Effector memory CD4-positive, alpha-beta T cell (primary cell): ENCODE measurements at places on chromosomes 1 and 21.

DNA sequence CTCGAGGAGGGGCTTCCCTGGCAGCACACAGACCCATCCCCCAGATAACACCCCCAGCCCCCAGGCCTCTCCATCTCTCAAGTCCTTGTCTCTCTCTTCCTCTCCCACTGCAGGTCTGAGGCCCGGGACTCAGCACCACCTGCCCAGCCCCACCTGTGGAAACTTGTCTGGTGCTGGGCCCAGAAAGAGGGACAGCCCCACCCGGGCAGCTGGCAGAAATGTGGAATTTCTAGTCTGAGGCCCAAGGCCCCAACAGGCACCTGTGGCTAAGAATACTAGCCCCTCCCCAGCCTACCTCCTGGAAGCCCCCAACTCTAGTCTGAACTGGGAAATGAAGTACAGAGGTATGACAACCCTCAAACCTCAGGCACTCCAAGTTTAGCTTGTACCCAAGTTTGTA lies 15.4 kb downstream of the TTC39A start:
- no peak for DNase-seq

- no peak for DNase-seq
Observed at GRCh38 chr1:20405051-20405754, 80.8 kb downstream of the CAMK2N1 start.

GRCh38 chr1:160855181-160855981 lies 7.3 kb downstream of the CD244 start:
- DNase-seq = no peak

DNA sequence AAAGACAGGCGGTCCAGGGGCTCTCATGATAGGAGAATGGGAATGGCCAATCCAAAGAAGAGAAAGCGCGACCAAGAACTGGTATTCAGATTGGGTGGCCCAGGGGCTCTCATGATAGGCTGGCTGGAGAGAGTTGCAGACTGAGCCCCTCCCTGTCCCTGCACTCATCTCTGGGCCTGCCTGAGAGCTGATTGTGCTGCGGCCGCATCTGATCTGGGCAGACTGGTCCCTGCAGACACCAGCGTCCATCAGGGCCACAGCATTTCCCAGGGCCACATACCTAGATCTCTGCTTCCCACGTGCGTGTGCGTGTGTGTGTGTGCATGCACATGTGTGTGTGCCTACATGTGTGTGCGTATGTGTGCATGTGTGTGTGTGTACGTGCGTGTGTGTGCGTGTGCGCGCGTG lies 30.4 kb upstream of the MAN1C1 start:
- no peak for DNase-seq

DNA sequence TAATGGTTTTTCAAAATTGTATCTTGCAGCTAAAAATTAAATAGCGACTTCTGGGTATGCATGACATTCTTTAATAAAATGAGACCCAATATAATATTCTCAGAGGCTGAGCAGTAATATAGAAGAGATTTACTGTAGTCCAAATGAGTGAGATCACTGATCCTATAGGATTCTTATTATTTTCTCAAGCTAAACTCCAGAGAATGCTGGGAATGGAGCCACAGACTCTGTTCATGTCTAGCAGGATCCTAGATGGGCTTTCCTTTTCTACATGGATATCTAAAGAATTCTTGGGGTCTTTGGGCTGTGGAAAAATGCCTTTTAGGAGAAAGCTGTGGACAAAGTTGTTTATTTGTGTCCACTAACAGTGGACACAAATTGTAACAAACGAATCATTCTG lies 150.7 kb upstream of the ZNF644 start:
- DNase-seq = no peak

DNA sequence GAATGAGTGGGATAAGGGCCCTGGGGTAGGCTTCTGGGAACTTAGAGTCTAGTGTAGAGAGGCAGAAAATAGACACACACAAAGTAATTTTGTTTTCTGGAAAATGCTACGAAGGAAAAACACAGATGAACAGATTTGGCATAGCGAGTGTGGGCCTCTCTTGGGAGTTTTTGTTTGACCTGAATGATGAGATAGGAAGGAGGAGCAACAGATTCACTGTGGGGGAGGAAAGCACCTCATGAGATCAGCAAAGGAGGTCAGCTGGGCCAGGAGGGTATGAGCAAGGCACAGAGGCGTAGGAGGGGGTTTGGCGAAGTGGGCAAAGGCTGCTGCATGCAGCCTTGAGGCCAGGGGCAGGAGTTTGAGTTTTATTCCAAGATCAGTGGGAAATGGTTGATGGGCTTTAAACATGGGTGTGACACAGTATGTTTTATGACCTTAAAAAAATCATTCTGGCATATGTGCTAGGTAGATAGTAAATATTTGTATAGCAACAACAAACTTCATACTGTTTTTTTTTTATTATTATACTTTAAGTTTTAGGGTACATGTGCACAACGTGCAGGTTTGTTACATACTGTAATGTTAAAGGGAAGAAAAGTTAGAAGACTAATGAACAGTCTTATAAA lies 57.9 kb downstream of the FGGY start:
- DNase-seq = no peak

GRCh38 chr1:869499-870244 lies 54.1 kb upstream of the SAMD11 start:
- peak; percentile 73 for DNase-seq

GRCh38 chr1:39635205-39635870 lies 4.1 kb downstream of the HEYL start:
- no peak for DNase-seq

DNA sequence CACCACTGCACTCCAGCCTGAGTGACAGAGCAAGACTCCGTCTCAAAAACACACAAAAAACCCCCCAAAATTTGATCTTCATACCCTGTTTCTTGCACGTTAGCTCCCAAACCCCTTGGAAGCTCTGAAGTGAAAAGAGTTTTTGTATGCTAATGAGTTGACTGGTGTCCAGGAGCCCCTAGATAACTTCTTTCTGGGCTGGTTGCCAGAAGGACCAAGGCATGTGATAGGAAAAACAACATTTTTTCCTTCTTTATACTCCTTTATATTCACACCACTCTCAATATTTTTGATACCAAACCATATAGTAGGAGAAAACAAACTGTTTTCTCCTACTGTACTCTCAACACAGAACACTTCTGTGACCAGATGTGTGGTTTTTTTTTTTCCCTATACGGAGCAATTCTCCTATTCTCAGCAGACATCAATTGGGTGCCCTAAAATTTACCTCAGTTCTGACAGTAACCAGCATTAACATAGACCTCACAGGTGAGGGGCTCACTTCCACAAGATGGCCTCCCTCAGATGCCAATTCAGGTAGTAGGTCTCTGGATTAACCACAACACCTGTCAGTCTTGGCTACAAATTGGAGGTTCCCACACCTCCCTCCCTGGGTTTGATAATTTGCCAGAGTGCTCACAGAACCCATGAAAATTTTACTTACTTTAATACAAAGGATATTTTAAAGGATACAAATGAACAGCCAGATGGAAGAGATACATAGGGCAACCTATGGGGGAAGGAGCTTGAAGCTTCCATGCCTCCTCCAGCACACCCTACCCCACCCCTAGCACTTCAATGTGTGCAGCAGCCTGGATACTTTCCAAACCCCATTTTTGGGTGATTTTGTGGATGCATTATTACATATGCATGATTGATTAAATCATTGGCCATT lies 25.6 kb downstream of the ZYG11B start:
- no peak for DNase-seq

DNA sequence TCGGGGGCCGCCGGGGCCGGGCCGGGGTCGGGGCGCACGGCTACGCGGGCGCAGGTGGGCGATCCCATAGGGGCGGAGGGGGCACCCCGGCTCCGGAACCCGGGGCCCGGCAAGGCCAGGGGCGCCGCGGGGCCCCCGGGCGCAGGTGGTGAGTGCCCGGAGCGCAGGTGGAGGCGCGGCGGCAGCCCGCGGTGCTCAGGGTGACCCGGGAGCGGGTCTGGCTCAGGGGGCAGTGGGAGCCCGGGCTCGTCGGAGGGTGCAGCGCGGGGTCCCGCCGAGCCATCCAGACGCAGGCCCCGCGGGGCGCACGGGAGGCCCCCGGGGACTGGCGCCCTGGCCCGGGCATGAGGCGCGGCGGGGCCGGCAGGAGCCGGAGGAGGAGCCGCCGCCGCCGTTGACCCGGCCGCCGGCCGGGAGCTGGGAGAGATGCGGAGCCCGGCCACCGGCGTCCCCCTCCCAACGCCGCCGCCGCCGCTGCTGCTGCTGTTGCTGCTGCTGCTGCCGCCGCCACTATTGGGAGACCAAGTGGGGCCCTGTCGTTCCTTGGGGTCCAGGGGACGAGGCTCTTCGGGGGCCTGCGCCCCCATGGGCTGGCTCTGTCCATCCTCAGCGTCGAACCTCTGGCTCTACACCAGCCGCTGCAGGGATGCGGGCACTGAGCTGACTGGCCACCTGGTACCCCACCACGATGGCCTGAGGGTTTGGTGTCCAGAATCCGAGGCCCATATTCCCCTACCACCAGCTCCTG lies 489 bp downstream of the CELSR2 start:
- DNase-seq = no peak

- no peak for DNase-seq
Observed at GRCh38 chr21:37338671-37339551, 27.7 kb upstream of the DYRK1A start.

GRCh38 chr1:186183219-186183618 lies 191.8 kb downstream of the TPR start:
- DNase-seq = no peak

GRCh38 chr1:89355056-89355455 lies 8.8 kb upstream of the GBP6 start:
- DNase-seq = no peak

- no peak for DNase-seq
Observed at GRCh38 chr1:191963286-191963685, 195.0 kb upstream of the RGS18 start.

GRCh38 chr21:45366931-45367401 lies 38.0 kb upstream of the COL18A1 start:
- DNase-seq = no peak

GRCh38 chr1:178565586-178565985 lies 52.7 kb downstream of the TEX35 start:
- DNase-seq = no peak

DNA sequence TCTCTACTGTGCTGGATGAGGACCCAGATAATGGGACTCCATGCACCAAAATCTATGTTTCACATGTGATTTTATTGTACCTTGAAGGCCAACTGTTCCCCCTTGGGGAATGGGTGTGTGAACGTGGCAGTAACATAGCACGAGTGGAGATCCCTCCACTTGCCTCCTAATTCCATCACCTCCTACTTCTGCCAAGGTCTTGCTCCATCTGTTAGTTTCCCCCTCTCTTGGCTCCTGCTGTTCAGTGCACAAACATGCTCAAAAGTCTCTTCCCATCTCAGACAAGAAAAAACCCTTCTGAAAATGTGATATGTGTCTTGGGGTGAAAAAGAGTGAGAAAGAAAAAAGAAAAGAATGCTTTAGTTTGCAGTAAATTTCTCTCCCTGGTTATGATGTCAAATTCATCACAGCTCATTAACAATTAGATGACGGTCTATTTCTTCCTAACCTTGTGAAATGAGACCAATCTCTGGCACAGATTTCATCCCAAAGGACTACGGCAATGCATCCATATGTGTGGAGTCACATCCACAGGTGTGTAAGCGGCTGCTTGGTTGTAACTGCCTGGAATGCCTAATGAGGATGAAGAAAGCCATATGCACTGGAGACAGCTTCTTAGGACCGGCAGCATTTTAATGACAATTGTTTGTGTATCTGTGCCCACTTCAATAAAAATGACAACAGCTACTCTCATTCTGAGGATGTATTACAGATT lies 79.3 kb upstream of the DIRAS3 start:
- no peak for DNase-seq

DNA sequence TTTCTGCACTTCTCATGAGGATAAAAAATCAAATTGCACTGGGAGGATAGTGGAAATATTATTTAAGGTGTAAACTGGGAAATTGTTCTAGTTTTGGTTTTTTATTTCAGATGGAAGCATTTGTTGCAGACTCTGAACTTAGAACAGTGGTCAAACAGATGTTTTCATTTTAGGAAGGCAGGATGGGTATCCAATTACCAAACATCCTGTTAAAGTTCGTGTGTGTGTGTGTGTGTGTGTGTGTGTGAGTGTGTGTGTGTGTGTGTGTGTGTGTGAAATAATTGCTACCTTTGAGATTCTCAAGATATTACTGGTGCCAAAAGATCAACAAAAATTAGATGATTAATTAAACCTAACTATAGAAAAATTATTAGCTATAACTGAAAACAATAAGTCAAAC lies 24.3 kb upstream of the DUSP10 start:
- DNase-seq = no peak

DNA sequence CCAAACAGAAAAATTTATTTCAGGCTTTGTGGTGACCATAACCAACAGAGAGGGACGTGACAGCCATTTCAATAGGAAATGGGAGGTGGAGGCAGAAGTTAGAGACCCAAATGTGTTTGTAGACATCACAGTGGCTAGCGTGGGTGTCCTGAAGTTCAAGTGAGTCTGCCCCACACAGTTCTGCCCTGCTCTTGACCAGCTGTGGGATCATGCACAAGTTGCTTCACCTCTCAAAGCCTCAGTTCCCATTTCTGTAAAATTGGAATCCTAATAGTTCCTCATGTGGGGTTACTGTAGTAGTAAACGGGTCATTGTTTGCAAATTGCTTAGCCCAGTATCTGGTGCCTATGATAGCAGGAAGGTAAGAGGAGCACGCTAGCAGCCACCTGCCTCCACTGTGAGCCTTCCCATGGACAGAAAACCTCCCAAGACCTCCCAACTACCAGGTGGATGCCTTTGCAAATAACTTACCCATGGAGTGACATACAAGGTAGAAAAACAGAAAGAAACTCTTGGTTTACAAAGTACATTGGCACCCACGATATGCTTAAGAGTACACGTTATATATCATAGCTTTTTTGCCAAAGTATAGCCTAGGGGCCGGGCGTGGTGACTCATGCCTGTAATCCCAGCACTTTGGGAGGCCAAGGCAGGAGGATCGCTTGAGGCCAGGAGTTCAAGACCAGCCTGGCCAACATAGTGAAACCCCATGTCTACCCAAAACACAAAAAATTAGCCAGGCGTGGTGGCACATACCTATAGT lies 29.1 kb downstream of the FHAD1 start:
- DNase-seq = no peak

GRCh38 chr1:201358596-201358995 lies 18.9 kb downstream of the TNNT2 start:
- DNase-seq = no peak

DNA sequence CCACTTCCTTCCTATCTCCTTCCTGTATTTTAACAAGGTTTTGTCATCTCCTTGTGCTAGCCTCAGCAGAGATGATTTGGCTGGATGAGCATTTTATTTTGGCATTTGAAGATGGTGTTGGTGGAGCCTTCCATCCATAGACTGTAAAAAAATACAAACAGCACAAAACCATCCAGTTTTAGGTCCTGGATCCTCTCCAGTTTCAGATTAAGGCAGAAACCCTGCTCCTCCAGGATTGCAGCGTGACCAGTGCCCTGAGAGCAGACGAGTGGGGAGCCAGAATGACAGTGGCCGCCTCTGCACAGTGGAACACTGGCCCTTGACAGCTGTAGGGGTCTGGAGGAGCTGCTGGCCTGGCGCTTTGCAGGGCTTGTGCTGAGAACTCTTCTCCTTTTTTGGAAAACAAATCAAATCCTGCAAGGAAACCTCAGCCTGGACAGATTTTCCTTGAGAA lies 72.2 kb upstream of the GADD45A start:
- DNase-seq = no peak

- no peak for DNase-seq
Observed at GRCh38 chr1:14071581-14071980, 371.6 kb downstream of the PRDM2 start.
